ENCODE measurements at places on chromosomes 2 and 18.

GRCh38 chr2:17960925-17961324 lies 82.5 kb downstream of the KCNS3 start:
- DNase-seq: no peak

GRCh38 chr2:178531168-178531567 lies 50.9 kb downstream of the PLEKHA3 start:
- no peak for DNase-seq

DNA sequence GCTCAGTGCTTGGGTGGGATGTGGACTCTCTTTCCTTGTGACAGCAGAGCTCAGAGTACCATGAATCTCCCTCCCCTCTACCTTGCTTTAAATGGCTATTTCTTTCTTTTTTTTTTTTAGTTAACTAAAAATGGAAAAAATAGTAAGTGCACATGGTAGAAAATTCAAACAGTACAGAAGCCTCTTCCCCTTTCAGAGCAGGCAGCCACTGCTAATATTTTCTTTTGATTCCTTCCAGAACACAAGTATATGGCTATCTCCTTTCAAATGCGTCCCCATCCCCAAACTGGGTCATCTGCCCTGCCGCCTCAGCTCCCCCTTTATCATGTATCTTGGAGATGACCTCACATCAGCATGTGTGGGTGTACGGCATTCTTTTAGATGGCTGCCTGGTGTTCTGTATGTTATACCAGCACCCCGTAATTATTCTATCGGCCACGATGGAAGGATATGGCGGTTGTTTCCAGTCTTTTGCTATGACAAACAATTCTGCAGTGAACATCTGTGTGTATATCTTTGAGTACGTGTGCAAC lies 70.5 kb upstream of the DLX2 start:
- no peak for DNase-seq

DNA sequence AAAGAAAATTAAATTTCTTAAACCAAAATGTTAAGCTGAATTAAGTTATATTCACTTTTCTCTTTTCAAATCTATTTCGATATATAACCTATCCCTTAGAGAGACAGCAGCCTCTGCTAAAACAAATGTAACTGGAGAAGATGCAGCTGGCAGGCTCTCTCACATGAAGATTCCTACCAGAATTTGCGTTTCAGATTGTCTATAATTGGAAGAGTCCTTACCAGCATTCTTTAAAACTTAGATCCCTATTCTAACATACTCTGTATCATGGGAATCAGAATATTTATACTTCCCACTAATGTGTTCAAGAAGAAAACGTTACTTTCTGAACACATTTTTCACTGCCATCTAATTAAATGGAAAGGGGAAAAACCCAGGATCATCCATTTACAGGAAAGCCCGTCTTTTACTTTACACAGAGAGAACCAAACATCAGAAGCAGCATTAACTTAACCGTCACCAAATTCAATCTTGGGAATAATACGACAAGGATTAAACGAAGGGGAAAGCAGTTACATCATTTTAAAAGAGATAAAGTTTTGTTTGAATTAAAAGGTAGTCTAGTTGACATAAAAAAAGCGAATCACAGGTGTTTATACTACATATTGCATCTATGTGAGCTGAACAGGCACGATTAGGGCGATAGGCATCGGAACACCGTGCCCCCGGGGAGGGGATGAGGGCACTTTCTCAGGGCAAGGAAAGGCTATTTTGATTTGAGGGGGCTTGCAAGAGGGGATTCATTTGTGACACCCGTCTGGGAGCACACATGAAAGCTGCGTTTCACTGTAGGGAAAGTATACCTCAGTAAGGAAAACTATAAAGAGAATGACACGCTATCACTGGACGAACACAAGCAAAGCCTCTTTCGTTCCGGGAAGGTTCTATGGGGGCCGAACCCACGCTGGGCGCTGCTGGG lies 1.3 kb downstream of the PTPN2 start:
- DNase-seq: no peak

- no peak for DNase-seq
Measured at GRCh38 chr2:17540813-17541530, 476 bp downstream of the VSNL1 start.

- no peak for DNase-seq
Measured at GRCh38 chr18:58269931-58270330, 225.9 kb downstream of the NEDD4L start.

- DNase-seq: no peak
Measured at GRCh38 chr2:58923869-58924268, 682.7 kb upstream of the FANCL start.

GRCh38 chr2:168708080-168708479 lies 94.4 kb upstream of the NOSTRIN start:
- DNase-seq: no peak

- DNase-seq: no peak
Measured at GRCh38 chr2:202161151-202161835, 77.1 kb downstream of the SUMO1 start.

- no peak for DNase-seq
Measured at GRCh38 chr2:182415771-182416170, 11.1 kb downstream of the PDE1A start.

DNA sequence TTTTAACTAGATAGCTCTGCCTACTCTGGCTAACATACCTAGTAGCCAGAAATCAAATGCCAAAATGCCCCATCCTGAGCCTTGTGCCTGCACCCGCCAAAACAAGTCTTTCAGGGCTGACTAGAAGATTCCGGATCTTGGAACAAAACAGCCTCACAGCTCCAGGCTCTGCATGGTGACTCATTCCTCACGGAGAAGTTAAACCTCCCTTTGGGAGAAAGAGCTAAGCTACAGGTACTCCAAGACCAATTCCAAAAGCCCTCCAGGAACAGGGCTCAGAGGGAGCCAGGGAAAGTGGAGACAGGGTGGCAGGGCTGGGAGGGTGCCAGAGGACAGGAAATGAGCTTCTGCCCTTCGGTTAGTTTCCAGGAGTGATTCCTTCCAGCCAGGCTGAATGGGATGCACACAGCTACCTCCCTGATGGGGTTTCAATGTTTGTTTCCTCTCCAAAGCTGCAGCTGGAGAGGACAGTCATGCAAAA lies 295.6 kb downstream of the TNS1 start:
- no peak for DNase-seq

DNA sequence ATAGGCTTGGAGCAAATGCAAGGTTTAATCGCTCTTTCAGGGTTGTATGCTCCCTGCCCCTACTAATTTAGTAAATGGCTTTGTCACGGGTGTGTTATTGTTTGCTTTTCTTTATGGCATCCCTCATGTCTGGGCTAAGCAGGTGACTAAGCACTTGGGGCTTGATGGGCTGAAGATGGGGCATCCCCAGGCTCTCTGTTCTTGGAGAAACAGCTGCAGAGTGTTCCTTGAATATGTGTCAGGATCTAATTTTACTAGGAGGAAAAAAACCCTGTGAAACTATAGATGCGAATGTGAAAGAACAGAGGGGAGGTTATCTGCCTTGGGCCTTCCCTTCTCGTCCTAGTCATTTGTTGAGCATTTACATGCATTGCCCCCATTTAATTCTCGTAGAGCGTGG lies 94.7 kb upstream of the TAF1B start:
- DNase-seq: no peak

DNA sequence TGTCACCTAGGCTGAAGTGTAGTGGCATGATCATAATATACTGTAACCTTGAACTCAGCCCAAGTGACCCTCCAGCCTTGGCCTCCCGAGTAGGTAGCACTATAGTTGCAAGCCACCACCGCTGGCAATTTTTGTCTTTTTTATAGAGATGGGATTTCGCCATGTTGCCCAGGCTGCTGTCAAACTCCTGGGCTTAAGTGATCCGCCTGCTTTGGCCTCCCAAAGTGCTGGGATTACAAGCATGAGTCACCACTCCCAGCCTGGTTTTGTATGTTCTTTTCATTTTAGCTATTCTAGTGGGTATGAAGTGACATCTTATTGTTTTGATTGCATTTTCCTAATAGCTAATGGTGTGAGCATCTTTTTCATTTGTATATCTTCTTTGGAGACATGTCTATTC lies 11.3 kb upstream of the EXOC6B start:
- DNase-seq: no peak

- no peak for DNase-seq
Measured at GRCh38 chr18:49495076-49495475, 8.0 kb upstream of the C18orf32 start.

All from NCI-H774 (cell line).